Gastrocnemius medialis (tissue), 4 donors: ENCODE measurements at places on chromosomes 11 and 22. TPM values are rescaled to one million over a fixed set of nuclear protein-coding genes. Genes with fewer than 3 reads are reported as not detected.

GRCh38 chr11:57255618-57256017 lies 18.6 kb upstream of the APLNR start:
- DNase-seq, result no peak

The CTSW gene
- 0.49 TPM for total RNA-seq

DNA sequence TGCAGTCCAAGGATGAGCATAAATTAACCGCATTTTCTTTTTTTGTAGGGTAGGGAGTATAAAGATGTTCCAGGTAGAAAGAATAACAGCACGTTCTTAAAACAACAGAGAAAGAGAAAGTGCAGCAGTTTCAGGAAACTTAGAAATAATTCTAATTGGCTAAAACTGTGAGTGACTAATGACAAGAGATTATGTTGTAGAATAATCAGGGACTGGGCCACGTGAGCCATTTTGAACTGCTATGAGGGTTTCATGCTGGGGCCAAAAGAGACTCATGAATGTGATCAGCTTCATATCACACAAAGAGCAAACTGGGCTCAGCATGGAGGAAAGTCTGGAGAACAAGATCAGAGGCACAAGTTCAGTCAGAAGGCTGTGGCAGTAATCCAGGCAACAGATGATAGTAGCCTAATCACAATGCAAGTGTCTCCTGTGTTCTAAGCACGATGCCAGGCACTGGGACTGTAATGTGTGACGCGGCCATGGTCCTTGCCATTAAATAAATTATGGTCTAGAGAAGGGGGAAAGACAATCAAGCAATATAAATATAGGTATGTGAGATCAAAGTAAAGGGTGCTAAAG lies 17.9 kb downstream of the CWF19L2 start:
- DNase-seq, result no peak

GRCh38 chr11:60964801-60965200 lies 6.7 kb upstream of the CD6 start:
- DNase-seq, result no peak

- DNase-seq, result no peak
Observed at GRCh38 chr22:37045958-37046357, 5.6 kb upstream of the KCTD17 start.

The MS4A12 gene
- total RNA-seq, result not detected

DNA sequence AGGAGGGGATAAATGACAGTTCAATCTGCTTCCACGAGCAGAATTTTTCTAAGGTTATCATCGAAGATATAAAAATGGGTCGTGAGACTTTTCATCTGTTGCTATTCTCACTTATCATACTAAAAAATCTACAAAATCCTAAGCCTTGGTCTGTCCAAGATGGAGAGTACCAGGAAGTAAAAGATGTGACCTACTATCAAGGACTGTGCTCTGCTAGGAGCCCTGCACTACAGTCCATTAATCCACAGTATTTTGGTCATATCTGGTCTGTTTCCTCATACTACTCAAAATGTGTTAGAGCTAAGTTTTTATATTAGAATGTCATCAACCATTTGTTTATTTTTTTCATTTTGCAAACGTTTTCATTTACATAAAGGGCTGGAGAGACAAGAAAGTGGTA lies 79.4 kb downstream of the DDIAS start:
- DNase-seq, result no peak

GRCh38 chr11:22331771-22332170 lies 6.4 kb upstream of the SLC17A6 start:
- DNase-seq, result no peak

GRCh38 chr11:105960252-105961245 lies 61.5 kb downstream of the MSANTD4 start:
- no peak for DNase-seq

The SPI1 gene
- 4.0 TPM for total RNA-seq

DNA sequence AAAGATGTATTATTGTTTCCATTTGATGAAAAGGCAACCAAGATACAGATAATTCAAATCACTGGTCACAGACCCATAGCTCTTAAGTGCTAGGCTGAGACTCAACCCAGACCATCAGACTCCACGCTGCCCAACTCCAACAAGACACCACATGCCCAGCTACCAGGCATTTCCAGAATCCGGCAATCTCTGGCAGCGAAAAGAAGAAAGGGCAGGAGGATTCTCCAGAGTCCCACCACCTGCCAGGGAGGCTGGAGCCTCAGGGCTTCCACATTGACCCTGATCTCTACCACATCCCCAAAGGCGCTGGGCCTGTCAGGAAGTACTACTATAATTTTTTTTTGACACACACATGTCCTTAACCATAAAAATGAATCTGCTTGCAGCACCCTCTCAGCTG lies 61.4 kb upstream of the ARFGAP3 start:
- DNase-seq, result no peak

- no peak for DNase-seq
Observed at GRCh38 chr11:100105255-100105981, 581.7 kb upstream of the ARHGAP42 start.

DNA sequence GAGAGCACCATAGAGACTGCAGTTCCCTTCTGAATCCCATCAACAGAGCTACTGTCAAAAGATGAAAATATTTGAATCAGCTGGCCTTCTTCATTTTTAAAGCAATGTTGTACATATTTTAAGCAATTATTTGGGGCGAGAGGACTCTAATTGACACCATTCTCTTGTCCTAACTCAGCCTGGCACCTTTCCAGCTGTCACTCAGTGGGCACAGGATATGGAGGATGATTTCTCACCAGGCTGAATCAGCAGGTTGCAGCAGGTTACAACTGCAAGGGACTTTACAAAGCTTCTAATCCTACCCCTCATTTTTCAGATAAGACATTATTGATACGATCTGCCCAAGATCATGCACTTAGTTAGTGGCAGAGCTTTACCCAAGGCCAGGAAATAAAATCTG lies 11.9 kb upstream of the WT1 start:
- DNase-seq, result no peak

The IPO7 gene
- 286 TPM for total RNA-seq

- DNase-seq, result no peak
Observed at GRCh38 chr11:111104185-111104584, 141.3 kb upstream of the POU2AF2 start.

DNA sequence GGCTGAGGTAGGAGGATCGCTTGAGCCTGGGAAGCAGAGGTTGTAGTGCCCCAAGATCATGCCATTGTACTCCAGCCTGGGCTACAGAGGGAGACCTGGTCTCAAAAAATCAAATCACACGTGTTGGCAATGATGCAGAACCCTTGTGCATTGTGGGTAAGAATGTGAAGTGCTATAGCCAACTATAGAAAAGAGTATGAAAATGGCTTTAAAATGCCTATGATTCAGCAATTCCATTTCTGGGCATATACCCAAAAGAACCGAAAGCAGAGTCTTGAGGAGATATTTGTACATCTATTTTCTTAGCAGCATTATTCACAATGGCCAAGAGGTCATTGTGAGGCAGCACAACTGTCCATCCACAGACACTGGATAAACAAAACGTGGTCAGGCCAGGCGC lies 2.6 kb upstream of the FADS3 start:
- no peak for DNase-seq

The IL10RA gene
- 5.5 TPM for total RNA-seq

The TNNT3 gene
- total RNA-seq, result 2,026 TPM

DNA sequence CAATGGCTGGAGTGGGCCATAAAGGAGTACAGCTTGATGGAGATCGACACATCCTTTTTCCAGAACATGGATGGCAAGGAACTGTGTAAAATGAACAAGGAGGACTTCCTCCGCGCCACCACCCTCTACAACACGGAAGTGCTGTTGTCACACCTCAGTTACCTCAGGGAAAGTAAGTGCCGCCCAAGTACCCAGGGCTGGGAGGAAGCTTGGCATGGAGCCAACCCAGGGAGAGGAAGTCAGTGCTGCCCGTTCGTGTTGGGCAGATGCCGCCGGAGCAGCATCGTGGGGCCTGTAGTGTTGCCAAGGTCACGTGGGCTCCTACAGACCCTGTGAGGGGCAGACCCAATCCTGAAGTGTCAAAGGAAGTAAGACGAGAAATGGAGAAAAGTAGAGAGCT lies 78.9 kb downstream of the FLI1 start:
- DNase-seq, result no peak

DNA sequence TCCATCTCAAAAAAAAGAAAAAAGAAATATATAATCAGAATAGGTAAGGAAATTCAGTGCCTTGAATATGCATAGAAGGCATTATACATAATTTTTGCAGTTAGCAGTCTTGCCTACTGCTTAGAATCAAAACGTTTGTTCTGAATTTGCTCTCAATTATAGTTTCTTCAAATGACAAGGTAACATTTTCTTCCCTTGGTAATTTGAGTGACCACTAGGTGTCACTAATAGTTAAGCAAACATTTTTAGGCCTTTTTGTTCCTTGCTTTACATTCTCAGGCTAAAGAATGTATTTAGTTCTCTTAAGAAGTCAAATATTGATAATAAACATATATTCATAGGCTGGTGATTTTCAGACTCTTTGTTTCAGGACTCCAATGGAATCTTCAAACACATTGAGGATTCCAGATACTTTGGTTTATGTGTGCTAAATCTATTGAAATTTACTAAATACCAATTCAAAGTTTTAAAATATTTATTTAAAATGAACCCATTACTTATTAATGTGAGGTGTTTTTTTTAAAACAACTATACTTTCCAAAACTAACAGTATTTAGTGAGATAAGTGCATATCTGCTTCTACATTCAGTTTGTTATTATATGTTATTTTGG lies 55.0 kb upstream of the DEPDC7 start:
- no peak for DNase-seq

DNA sequence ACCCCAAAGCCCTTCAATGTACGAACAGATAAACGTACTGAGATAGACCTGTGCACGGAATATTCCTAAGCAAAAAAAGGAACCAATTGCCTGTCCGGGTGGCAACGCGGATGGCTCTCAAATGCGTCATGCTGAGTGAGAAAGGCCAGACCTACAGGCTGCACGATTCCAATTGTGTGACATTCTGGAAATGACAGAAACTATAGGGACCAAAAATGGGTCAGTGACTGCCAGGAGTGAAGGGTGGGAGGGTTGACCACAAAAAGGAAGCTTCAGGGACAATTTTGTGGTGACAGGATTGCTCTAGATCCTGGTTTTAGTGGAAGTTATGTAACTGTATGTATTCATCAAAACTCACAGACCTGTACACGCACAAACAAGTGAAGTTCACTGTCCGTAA lies 24.0 kb upstream of the SYT8 start:
- DNase-seq, result no peak

The OR52I2 gene
- not detected for total RNA-seq

DNA sequence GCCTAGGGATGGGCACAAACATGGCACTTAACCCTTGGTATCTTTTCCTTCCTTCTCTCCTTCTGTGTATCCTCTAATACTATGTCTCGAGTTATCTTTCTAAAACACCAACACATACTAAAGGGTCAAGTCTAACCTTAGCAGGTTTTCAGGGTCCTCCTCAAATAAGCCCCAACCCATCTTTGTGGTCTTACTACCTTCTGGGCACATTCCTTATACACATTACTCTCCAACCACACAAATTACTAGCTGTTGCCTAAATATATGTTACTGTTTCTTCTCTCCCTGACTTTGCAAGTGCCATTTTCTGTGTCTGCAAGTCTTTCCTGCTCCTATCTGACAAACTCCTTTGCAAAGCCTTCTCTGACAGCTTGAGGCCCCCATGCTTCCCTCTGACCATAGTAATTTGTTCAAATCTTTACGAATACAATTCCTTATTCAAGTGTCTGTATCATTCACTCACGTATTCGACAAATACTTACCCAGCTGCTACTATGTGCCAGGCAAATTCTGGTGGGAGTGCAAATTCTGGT lies 15.8 kb upstream of the NUP160 start:
- no peak for DNase-seq

The SCARF2 gene
- 1.8 TPM for total RNA-seq

DNA sequence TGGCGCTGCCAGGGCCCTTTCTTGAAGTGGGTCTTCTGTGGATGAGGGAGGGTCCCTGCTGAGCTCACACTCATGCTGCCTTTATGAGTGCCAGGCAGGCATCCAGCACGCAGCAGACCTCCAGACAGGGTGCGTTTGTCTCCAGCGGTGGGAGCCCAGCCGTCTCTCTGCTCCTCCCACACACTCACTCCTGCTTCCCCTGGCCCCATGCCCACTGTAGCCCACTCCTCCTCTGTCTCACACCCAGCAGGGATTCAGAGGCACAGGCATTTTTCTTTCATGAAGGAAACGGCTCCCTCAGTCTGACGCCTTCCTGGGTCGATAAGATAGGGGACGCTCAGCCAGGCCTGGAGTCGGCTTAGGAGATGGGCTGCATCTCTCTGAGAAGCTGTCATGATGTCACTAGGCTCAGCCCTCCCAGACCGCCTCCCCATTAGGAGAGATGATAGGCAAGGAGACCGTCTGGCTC lies 183.9 kb upstream of the NCAM1 start:
- no peak for DNase-seq

GRCh38 chr11:83583757-83584366 lies 297.7 kb upstream of the CCDC90B start:
- DNase-seq, result no peak
